HCT116 (cell line): ENCODE measurements at places on chromosomes 6 and 20.
A peak's percentile ranks its signal among the peaks of the same experiment; 100 is the strongest.

DNA sequence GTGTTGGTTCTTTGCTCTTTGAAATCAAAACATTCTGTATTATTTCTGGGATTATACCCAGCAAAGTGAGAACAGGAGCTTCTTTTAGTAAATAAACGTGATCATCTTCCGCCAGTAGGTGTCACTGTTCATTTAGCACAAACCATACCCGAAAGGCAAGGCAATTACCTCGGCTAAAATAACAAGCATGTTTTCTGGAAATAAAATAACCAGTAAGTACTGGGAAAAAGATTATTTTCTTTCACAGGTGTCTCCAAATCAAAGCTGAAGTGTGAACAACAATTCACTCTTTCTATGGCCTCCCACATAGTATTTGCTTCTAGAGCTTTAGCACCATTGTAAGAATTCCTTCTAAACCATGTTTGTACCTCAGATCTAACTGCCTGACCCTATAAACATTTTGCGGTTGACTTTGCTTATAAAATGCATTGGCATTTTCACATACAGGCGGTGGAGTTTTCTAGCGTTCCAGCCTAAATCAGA lies 144.6 kb upstream of the AGPAT4 start:
- peak; percentile 68 for DNase-seq
- no peak overlapping the region for H3K27ac ChIP-seq
- H3K4me3 ChIP-seq = no peak overlapping the region
- no peaks in the 10 kb centered on the region for H3K4me1 ChIP-seq
- 0 out of 2 replicates have a peak, but pooled peaks cover 5% of the 10 kb centered on the region for H3K27me3 ChIP-seq
- H3K36me3 ChIP-seq = no peaks in the 10 kb centered on the region

DNA sequence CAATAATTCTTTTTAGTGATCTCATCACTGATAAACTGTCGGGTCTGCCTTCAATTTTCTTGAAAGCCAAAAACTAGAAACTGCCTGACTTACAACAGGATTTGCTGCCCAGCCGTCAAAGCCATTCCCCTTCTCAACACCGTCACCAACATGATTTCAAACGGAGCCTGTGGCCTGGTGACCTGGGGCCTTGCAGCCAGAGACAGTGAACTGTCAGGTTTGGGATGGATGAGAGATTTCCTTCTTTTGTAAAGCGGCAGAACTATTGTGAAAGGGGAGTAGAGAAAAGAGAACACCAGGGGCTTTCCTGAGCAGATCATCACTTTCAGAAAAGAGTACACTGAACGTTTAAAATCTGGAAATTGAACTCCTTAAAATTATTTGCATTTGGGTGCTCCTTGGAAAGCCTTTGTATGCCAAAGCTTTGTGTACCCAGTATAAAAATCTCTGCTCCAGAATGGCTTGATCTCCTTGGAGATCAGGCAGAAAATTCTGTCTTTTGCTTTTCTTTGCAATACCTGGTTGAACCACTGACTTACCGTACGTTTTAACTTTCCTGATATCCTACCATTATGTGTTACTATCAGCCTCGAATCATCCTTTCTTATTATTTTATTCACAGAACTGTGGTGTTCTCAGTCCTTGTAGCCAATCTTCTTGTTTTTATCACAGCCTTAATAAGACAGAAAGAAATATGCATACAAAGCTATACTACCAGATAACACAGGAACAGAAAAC lies 125.2 kb downstream of the PACRG start:
- H3K27me3 ChIP-seq = no peaks in the 10 kb centered on the region
- no peaks in the 10 kb centered on the region for H3K36me3 ChIP-seq
- no peak overlapping the region for H3K4me3 ChIP-seq
- DNase-seq = no peak
- no peak overlapping the region for H3K27ac ChIP-seq

GRCh38 chr20:59519707-59520014 lies 84.7 kb upstream of the PHACTR3 start:
- H3K36me3 ChIP-seq = no peaks in the 10 kb centered on the region
- no peak for DNase-seq
- H3K27ac ChIP-seq = no peak overlapping the region
- H3K4me3 ChIP-seq = no peak overlapping the region
- 0 out of 2 replicates have a peak, but pooled peaks cover 4% of the 10 kb centered on the region for H3K4me1 ChIP-seq

GRCh38 chr6:122838060-122838780 lies 49.2 kb downstream of the SMPDL3A start:
- no peaks in the 10 kb centered on the region for H3K27me3 ChIP-seq
- H3K27ac ChIP-seq = no peak overlapping the region
- no peak overlapping the region for H3K4me3 ChIP-seq

- H3K4me1 ChIP-seq = peaks cover 5% of the 10 kb centered on the region; the same call in 1 of the 2 replicates
- H3K4me3 ChIP-seq = no peak overlapping the region
- no peak overlapping the region for H3K27ac ChIP-seq
- no peaks in the 10 kb centered on the region for H3K27me3 ChIP-seq
- no peaks in the 10 kb centered on the region for H3K36me3 ChIP-seq
Observed at GRCh38 chr6:2744209-2744771, 6.4 kb downstream of the MYLK4 start.

DNA sequence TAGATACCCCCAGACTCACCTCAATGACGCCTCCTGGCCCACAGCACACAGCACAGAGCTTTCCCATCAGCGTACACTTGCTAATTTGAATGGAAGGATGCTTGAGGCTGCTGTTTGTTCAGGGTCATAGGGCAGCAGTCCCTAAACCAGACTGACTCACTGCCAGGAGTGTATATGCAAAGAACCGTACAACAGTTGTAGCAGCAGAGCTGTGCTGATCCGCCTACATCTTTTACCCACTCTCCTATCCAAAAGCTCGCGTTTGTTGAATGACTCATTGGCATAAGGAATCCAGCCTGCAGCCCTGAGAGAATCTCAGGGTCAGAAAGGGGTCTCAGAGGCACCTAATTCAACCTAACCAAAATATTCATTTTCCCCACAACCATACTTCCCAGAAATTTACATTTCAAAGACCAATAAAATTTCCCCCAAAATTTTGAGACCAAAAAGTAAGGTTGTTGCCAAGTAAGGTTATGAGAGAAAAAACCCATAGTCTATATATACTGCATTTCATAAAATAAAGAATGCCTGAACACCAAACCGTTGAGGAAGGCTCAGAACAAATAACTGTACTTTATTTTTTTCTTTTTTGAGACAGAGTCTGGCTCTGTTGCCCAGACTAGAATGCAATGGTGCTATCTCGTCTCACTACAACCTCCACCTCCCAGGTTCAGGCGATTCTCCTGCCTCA lies 35.3 kb upstream of the CCND3 start:
- H3K4me1 ChIP-seq = peaks cover 17% of the 10 kb centered on the region
- H3K27me3 ChIP-seq = no peaks in the 10 kb centered on the region
- no peak for DNase-seq
- H3K27ac ChIP-seq = no peak overlapping the region
- H3K4me3 ChIP-seq = no peak overlapping the region

DNA sequence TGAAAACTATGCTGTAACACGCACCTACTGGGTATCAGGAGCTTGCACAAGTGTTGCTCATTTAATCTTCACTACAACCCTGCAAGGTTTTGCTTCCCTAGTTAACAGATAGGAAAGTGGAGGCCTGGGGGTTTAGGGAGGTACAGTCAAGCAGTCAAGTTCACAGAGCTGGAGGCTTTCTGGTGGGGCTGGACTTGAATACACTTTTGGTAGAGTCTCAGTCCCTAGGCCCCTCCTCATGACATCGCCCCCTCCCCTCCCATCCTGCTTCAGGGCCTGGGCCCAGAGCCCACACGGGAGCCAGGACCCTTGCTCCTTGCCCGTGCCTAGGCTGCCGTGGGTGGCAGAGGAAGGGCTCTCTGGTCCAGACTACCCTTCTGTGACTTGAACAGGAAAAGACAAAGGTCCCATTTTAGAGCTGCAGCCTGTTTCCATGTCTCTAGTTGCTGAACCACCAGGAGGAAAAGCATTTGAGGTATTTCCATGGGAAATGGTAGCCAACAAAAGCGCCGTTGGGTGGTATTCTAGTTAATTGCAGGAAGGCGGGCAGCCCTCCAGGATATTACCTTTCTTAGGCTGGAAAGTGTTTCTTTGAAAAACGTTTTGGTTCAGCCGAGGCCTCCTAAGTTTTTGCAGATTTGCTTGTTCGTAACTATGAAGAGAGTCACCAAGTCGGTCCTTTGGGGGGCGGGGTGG lies 84.9 kb downstream of the CDC5L start:
- peaks cover 22% of the 10 kb centered on the region for H3K4me1 ChIP-seq
- no peak for DNase-seq
- H3K4me3 ChIP-seq = no peak overlapping the region
- no peaks in the 10 kb centered on the region for H3K36me3 ChIP-seq
- no peak overlapping the region for H3K27ac ChIP-seq

GRCh38 chr20:51034988-51035656 lies 12.2 kb upstream of the KCNG1 start:
- H3K4me1 ChIP-seq = peaks cover 32% of the 10 kb centered on the region
- DNase-seq = no peak
- H3K27ac ChIP-seq = no peak overlapping the region
- H3K36me3 ChIP-seq = no peaks in the 10 kb centered on the region

GRCh38 chr20:16388731-16389130 lies 184.5 kb downstream of the KIF16B start:
- H3K27me3 ChIP-seq = no peaks in the 10 kb centered on the region
- H3K36me3 ChIP-seq = no peaks in the 10 kb centered on the region
- H3K4me1 ChIP-seq = no peaks in the 10 kb centered on the region
- H3K4me3 ChIP-seq = no peak overlapping the region
- DNase-seq = no peak
- no peak overlapping the region for H3K27ac ChIP-seq

DNA sequence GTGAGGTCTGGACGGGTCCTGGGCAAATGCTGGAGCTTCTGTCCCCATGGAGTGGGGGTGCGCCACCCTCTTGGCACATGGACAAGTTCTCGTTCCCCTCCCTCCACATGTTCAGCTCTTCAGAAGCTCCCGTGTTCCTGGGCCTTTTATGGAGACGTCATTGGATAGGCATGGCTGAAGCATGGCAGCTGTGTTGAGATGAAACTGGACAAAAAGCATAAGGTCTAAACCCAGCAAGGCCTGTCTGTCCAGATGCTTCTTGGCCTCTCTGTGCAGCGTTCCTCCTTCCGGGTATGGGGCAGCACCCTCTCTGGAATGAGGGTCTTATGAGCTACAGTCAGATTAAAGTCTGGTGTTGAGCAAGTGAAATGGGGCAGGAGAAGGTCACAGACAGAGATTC lies 26.8 kb downstream of the TBC1D20 start:
- peaks cover 21% of the 10 kb centered on the region for H3K36me3 ChIP-seq
- H3K27ac ChIP-seq = no peak overlapping the region
- no peaks in the 10 kb centered on the region for H3K27me3 ChIP-seq

DNA sequence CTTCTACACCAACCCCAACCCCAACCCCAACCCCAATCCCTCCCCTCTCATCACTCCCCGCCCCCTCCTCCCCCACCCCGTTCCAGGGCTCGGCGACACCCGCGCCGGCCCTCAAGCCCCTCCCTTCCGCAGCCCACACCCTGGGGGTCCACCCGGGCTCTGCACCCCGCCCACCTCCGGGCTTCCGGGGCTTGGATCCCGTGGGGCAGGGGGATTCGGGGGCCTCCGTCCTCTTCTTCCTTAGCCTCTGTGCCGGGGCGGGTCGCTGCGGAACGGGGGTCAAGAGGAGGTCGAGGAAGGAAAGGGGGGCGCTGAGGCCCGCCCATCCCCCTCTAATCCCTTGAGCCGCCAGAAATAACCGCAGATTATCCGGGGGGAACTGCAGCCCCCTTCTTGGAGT lies 690 bp downstream of the TULP1 start:
- H3K4me1 ChIP-seq = no peaks in the 10 kb centered on the region
- no peaks in the 10 kb centered on the region for H3K36me3 ChIP-seq
- H3K4me3 ChIP-seq = no peak overlapping the region
- DNase-seq = no peak
- no peaks in the 10 kb centered on the region for H3K27me3 ChIP-seq

DNA sequence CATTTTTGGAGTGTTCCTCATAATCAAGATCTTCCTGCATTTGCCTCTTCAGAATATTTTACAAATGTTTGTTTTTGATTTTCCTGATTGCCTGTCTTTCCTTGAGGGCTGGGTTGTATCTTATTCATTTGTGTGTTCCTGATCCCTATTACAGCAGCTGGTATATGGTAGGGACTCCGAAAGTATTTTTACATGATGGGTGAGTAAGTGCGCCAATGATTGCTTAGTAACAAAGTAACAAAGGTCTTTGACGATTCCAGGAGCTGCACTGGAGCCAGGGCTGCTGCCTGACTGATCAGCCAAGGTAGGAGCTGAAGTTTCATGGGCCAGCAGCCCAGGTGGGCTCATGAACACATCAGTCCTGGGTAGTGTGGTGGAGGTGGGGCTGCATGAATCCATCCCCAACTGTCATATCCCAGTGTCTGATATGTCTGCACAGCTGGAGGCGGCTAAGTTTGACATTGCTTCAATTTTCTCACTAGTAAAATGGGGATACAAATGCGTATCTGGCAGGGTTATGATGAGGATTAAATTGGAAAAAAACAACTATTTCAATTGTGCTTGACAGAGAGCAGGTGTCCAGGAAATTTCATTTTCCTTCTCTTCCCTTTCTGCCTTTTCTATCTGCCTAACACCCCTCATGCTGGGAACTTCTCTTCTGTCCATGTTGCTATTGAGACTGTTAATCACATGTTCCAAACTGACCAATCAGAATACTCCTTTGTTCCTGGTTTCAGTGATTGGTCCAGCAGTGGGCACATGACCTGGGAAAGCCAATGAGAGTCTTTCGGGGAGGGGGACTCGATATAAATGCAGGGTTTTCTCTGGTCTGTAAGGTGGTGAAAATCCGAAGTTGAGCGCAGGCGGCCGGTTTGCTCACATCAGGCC lies 90.7 kb downstream of the CDH26 start:
- H3K36me3 ChIP-seq = no peaks in the 10 kb centered on the region
- no peak overlapping the region for H3K4me3 ChIP-seq
- no peak for DNase-seq
- H3K4me1 ChIP-seq = no peaks in the 10 kb centered on the region
- H3K27ac ChIP-seq = no peak overlapping the region
- peaks cover 26% of the 10 kb centered on the region for H3K27me3 ChIP-seq

DNA sequence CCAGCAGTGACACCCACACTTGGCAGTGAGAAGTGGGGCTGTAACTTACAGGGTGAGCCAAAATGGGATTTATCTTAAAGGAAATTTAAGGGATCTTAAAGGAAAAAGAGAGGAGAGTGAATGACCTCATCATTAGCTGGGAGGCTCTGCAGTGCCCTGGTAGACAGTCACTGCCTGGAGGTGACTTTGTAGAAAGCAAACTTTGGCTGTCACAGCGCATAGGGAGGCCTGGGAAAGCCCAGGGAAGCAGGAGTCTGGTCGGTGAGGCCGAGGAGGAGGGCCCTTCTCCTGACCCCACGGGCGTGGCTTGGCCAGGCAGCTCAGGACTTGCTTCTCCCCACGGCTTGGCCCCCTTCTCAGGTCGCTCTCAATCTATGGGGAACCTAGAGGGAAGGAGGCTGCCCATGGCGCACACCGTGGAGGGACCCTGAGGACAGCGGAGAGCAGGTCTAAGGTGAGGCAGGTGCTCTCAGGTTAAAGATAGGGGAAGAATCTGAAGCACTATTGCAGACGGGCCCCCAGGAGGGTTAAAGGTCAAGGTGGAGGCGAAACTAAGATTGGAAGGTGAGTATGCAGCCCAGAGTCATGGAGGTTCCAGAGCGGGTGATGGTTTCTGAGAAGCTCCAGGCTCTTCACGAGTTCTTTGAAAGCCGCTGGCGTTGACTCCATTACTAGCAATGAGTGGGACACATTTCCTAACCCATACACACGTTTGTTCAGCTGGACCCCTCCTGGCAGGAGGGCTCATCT lies 15.6 kb upstream of the RIPK1 start:
- DNase-seq = no peak
- H3K27me3 ChIP-seq = no peaks in the 10 kb centered on the region
- H3K36me3 ChIP-seq = no peaks in the 10 kb centered on the region
- peak overlapping the region; percentile 63 for H3K4me3 ChIP-seq
- H3K4me1 ChIP-seq = peaks cover 10% of the 10 kb centered on the region; the same call in 1 of the 2 replicates
- no peak overlapping the region for H3K27ac ChIP-seq

- H3K27me3 ChIP-seq = no peaks in the 10 kb centered on the region
- peak; percentile 89 for DNase-seq
- H3K4me3 ChIP-seq = no peak overlapping the region
- H3K36me3 ChIP-seq = no peaks in the 10 kb centered on the region
Observed at GRCh38 chr6:126180585-126180984, 159.3 kb upstream of the CENPW start.
